ENCODE measurements at places on chromosomes 1 and 21.

DNA sequence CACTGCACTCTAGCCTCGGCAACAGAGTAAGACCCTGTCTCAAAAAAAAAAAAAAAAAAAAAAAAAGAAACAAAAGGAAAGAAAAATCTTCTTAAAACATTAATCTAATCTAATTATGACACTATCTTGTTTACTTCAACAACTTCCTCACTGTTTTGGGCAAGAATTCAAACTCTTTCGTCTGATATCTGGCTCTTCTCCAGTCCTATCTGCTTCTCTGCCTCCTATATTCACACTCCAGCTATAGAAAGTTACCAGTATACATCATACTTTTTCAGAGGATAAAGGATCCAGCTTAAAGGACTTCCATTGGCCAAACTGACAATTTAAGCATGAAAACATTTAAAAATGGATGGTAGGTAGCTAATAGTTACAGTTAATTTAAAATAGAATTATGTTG lies 47.3 kb downstream of the EIF2B3 start:
- no peak for DNase-seq

DNA sequence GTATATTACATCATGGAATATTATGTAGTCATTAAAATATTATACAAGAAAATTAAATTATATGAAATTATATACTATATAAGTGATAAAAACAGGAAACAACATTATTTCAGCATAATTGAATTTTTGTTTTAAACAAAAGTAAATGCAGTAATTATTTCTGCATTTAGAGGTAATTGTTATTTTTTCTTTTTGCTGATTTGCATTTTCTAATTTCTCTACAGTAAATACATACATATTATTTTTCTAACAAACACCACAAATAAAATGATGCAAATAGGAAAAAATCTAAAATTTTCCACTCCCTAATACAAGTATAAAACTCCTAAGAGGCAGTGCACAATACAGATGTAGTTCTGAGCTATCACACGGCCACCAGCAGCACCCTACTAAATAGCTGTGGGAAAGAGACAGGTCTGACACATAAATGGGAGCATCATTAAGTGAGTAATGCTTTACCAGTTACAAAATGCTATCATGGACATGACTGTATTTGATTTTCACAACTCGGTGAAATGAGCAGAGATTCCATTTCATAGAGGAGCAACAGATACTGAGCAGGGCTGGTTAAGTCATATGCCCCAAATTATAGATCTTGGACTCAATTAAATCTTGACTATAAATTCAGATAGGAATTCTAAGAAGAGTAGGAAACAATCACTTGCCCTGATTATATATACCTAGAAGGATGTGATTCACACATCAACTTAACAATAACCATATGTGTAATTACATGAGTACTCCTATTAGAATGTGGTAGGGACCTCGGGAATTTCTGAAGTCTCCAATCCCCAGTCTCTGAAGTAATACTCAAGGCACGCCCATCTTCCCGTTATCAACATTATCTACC lies 49.0 kb downstream of the NRIP1 start:
- no peak for DNase-seq

GRCh38 chr1:210582205-210582970 lies 253.7 kb downstream of the HHAT start:
- DNase-seq = no peak

- peak; percentile 25 for DNase-seq
Observed at GRCh38 chr1:53899206-53899628, 5.2 kb downstream of the DIO1 start.

GRCh38 chr1:157925419-157926166 lies 67.9 kb upstream of the KIRREL1 start:
- DNase-seq = no peak

DNA sequence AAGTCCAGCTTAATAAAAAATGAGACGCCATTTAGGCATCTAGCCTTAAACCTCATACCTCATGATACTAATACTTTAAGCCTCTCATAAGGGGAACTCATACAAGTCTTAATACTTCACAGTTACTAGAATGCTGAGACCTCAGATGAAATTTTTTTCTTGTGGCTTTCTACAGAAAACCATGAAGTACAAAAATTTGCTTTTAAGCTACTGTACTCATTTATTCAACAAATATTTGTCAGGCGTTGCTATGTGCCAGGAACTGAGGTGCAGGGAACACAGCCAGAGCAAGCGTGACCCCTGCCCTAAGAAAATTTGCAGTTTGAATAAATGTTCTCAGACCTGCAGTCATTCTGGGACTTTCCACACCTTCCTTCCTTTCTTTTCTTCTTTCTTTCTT lies 150.6 kb downstream of the MRPL39 start:
- no peak for DNase-seq

DNA sequence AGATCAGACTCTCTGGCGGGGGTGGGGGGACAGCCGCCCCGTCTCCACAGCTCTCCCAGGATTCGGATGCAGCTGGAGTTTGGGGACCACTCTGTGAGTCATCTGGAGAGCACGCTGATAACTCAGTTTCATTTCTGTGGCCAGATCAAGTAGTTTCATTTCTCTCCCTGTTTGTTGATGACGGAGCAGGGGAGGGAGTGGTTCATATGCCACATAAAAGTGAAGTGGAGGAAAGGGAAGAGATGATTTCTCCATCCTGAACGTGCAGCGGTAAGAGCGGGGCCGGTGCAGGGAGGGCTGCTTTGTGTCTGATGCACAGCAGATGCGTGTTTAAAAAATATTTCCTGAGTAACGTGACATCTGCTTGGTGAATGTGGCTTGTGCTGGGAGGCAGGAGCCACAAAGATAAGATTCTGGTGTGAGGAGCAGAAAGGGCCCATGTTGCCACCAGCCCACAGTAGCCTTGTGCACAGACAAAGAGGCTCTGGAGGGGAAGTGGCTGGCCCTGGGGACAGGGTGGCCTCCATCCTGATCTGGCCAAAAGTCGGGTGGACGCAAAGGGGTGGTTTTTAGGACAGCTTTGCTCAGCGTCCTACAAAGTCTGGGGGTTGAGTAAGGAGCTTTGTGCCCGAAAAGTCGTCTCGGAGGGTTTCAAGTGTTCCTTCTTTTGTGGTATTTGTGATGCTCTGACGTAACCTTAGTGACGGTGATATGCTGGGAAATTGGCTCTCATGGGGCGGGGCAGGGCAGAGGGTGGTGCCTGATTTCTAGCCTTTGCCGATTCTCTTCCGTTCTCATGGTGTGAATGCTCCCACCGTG lies at the start of gene MX2:
TSS of gene MX2 (plus strand) at position 242 of the 819 bp plus-strand sequence. CDS start 14,880 bp downstream, outside the sequence.
- peak; percentile 77 for DNase-seq

GRCh38 chr21:34154878-34155277 lies 81.5 kb downstream of the MRPS6 start:
- DNase-seq = no peak

DNA sequence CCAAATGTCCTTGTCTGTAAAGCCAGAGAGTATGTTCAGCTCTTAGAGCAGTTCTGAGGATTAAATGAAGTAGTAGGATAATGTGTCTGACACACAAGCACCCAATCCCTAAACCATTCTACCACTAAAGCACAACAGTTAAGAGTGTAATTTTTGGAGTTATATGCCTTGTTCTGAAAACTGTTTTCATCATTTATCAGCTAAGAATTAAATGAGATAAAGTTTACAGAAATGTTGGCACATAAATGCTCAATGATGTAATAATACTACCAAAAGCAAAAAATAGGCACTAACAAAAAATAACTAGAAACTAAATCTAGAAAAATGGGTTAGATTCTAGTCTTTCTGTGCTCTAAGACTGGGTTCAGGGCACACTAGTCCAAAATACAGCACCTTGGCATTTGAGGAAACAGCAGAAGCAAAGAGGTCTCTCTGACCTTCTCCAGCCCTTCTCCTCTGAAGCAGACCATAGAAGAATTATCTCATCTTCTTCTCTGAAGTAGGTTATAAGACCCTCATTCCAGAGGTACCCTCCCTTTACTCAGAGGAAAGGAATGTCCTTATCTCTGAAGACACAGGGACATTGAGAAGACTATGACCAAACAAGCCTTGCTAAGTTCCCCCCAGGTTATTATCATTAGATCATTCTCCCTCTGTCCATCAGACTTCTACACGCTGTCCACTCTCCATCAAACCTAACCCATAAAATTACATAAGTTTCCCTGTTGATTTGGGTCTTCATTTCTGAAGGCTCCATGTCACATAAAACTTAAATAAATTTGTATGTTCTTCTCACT lies 20.6 kb downstream of the ABL2 start:
- DNase-seq = no peak

GRCh38 chr1:47725000-47725473 lies 272.1 kb downstream of the TRABD2B start:
- DNase-seq = no peak

DNA sequence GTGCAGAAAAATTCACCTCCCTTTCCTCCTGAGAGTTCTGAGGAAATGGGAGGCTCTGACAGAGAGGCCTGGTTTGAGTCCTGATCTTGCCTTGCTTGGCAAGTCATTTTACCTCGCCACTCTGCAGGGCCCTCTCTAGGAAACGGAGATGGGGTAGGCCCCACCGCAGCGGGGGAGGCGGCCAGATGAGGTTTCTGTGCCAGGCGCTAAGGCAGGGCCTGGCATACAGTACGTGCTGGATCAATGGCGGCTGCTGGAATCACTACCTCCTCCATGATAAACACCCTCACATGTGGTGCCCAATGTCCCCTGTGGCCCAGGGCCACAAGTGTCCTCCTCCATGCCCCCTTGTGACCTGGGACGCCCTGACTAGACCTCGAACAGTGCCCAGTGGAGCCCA lies 499 bp upstream of the PLEKHG5 start:
- no peak for DNase-seq

DNA sequence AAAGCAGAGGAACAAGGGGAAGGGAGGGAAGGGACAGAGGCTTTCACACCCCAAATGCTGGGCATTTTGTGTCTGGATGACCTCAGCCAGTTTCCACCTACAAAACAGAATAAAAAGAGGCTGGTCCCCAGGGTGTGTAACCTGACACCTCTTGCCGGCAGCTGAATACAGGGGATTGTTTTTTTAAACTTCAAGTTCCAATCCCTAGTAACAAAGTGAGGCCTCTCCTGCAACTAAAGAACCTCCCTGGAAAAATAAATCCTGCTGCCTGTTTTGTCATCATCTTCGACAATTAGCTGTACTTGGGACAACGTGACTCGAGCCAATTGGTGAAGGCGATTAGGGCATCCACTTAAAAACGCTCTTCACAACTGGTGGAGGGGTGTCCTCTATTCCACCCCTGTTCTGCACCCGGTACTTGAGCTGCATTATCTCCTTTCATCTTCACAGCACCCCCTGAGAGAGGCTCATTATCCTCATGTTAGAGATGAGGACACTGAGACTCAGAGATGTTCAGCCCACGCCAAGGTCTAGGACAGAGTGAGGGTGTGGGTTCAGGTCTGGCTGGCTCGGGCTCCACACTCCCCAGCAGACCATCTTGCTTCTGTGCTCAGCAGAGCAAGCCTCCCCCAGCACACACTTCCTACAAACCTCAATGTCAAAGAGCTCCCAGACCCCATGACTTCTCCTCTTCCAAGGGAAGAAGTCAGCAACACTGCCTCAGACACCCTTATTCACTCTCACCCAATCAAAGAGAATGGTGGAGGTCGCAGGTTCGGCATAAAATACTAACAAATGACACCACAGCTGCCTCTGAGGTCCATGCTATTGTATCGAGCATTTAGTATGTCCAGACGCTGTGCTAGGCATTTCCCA lies 15.2 kb downstream of the ITPKB start:
- DNase-seq = no peak

DNA sequence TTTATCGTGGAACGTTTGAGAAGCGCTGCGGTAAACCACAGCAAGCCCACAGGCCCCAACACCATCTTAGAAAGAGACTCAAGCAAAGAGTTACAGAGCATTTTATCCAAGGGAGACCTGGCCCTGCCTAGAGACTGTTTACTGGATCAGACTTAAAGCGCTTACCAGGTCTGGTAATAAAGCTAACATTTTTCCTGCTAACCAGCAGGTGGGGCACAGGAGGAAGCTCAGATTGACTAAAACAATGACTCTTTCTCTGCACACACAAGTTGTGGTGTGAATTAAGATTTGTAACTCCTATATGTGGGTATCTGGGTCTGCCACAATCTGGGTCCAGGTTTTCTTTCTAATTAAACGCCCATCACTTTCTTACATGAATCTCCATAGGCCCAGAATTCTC lies 136.5 kb upstream of the ETS2 start:
- no peak for DNase-seq

GRCh38 chr1:228271701-228272251 lies 63.9 kb downstream of the OBSCN start:
- DNase-seq = no peak

GRCh38 chr1:57017200-57017599 lies 51.4 kb upstream of the C8B start:
- DNase-seq = no peak

DNA sequence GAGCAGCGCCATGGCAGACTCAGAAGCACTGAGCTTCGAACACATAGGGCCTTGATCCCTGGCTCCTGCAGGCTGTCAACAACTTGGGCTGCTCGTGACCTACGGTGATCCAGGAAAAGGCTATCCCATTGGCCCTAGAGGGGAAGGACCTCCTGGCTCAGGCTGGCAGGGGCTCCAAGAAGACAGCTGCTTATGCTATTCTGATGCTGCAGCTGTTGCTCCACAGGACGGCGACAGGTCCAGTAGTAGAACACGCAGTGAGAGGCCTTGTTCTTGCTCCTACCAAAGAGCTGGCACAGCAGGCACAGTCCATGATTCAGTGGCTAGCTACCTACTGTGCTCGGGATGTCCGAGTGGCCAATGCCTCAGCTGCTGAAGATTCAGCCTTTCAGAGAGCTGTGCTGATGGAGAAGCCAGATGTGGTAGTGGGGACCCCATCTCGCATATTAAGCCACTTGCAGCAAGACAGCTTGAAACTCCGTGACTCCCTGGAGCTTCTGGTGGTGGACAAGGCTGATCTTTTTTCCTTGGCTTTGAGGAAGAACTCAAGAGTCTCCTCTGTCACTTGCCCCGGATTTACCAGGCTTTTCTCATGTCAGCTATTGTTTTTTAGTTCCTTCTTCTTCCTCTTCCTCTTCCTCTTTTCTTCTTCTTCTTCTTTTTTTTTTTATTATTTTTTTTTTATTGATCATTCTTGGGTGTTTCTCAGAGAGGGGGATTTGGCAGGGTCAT lies 18.9 kb downstream of the ITLN2 start:
- no peak for DNase-seq

DNA sequence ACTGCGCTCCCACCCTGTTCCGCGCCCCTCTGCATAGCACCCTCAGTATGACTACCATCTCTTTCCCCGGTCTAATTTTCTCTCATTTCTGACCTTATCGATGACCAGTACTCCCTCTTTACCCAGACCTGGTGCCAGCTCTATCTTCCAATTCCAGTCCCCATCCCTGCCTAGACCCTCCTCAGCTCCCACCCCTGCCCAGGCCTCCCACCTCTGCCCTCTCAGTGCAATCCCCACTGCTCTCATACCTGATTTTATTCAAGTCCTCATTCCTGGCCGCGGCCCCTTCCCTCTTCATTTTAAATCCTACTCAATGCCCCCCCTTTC lies 1.3 kb downstream of the USP24 start:
- DNase-seq = no peak
